NCI-H1694 treated with DMSO at 0.1 percent for 48 hours (cell line): ENCODE measurements at places on chromosomes 12 and 14.

- DNase-seq: no peak
Observed at GRCh38 chr12:4293299-4293965, 19.9 kb downstream of the CCND2 start.

DNA sequence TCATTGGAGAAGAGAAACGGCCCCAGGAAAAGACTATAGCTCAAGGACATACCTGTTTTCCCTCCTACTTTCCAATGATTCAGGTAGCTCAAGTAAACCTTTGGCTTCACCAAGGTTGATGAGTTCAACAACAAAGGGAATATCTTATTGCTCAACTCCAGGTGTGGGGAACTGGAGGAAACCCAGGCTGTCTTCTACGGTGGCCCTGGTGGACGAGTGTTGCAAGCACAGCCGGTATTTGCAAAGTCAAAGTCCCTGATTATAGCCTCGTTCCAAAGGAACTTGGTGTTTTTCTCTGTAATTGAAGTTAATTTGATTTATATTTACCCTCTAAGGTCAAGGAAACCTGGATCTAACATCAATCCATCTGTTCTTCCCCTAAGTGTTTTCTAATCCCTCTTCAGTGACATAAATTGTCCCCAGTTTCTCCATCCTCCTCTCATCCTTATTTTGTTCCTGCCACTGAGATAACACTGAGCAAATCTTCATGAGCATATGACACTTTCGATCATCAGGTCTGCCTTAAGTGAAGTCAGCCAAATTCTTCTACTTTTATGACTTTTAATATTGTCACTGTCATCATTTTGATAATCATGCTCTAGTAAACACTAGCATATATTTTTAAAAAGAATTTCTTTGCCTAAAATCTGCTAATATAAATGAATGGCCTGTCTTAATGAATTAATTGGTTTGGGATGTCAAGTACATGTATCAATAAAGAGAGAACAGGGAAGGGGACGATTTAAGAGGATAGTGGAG lies 174.6 kb upstream of the TBX3 start:
- DNase-seq: no peak

DNA sequence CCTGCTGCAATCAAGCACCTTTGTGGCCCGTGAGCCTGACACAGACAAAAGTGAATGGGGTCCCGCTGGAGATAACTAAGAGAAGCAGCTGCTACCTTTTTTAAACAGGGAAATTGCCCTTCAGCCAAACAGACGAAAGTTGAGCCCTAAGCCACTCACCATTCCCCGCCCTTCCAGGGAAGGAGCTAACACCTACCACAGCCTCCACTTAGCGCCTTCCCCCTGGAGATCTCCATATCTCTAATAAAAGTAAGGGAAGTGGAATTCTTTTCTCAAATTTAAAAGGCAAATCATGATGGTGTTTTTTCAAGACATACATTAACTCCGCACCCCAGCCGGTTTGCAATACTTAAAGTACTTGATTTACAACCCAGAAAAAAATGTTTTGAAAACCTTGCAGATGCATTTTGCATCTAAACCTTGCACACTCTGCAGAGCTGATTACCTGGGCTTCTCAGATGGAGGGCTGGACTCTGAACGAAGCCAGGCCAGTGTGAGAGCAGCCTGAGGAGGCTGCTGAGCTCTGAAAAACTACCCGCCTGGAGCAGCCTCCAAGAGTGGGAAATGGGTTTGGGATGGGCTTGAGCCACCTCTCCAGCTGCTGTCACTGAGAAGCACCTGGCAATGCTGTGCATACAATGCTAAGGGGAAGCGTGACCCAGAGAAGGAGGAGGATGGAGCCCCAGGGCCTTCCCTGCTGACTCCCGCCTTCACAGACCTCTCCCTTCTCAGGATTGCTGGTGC lies 10.0 kb downstream of the NUAK1 start:
- DNase-seq: no peak

DNA sequence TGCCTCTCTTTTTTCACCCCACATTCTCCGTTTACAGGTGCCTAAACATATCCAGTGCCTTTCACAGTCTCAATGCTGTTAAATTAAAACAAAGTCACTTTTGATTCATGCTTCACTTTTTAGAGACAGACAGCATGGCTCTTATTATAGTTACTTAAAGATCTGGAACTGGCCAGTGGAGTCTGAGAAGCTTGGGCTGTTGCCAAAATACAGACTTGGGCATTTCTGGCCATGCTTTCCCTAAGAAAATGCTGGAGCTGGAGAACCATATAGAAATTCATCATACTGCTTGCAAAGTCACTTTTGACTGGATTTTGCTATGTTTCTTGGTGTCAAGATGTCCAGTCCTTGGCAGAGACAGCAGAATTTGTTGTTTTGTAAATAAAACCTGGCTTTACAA lies 12.2 kb upstream of the GPR68 start:
- DNase-seq: no peak

DNA sequence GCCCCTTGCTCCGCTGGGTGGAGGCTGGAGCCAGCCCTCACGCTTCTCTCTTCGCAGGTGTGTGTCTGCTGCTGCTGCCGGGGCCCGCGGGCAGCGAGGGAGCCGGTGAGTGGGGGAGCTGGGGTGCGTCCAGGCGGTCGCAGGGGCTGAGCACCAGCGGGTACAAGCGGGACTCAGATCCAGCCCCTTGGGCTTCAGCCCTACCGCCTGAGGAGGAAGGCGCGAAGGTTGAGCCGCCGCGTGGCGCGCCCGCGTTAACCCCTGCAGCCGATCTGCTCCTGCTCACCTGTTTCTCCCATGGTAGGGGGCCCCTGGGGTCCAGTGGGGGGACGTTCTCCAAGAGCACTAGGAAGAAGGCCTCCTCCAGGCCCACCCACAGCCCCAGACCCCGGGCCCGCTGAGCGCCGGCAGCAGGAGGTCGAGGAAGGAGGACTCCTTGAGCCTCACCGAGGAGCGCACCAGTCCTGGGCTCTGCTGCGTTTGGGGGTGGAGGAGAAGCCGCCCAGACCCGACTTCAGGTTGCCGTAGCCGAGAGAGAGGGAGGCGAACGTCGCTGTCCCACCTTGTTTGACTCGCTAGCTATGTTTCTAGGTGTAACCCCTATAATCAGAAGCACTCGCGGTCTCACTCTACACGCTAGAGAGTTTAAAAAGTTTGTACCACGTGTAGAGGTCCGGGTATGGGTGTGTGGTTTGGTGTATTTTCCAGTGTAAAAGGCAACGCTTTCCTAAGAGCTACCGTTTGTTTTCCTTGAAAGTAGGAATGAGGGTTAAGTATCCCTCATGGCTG lies 834 bp downstream of the COCH start:
- DNase-seq: no peak

DNA sequence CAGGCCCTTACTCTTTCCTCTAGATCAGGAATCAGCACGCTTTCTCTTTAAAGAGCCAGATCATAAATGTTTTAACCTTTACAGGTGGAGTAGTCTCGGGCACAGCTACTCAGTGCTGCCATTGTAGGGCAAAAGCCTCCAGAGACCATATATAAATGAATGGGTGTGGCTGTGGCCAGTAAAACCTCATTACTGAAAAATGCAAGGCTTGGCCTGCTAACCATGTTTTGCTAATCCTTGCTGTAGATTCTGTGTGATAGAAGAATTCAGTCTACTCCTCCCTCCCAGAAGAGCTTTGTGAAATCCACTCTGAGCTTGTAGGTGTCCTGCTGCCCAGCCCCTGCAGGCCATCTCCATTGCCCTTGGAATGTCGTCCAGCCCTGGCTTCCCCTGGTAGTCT lies 58.1 kb downstream of the HSP90AA1 start:
- DNase-seq: no peak

- DNase-seq: no peak
Observed at GRCh38 chr14:64992328-64992885, 5.7 kb downstream of the FNTB start.

- DNase-seq: no peak
Observed at GRCh38 chr12:100801320-100801719, 6.7 kb downstream of the ANO4 start.

- DNase-seq: no peak
Observed at GRCh38 chr14:95486875-95487668, 29.4 kb downstream of the SYNE3 start.

DNA sequence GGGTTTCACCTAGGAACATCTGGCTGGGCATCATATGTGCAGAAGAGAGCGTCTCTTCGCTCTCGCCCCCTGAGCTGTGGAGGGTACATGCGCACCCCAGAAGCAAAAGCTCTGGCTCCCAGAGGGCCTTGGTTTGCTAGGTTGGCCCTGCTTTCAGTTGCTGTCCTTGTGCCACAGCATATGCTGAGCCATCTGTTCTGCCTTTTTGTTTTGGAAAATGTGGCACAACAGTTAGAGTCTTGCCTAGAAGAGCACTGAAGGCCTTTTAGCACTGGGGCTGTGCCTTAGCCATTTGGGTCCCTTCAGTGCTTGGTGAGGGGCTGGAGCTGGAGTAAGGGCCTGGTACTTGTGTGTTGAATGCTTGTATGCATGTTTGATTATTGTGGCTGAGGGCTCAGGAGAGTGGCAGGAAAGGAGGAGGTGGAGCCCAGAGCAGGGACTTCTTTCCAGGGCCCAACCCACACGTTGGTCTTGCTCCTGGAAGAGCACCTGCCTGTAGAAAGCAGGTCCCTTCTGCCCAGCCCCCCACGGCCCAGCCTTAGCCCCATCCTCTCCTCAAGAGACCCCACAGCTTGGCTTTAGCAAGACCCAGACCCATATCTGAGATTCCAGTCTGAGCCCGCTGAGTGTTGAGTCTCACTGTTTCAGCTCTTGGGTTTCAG lies 113.7 kb downstream of the SLC25A47 start:
- DNase-seq: peak; percentile 100

DNA sequence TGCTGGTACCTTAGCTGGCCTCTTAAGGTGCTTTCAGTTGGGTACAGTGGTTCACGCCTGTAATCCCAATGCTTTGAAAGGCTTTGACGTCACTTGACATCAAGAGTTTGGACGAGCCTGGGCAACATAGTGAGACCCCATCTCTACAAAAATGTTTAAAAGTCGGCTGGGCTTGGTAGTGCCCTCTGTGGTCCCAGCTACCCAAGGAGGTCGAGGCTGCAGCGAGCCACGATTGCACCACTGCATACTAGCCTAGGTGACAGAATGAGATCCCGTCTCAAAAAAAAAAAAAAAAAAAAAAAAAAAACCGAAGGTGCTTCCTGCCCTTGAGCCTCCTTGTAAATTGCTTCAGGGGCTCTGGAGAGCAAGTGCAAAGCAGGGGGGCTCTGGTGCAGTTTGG lies 50.0 kb downstream of the ACACB start:
- DNase-seq: no peak

GRCh38 chr14:90755661-90756304 lies 60.4 kb downstream of the TTC7B start:
- DNase-seq: no peak

DNA sequence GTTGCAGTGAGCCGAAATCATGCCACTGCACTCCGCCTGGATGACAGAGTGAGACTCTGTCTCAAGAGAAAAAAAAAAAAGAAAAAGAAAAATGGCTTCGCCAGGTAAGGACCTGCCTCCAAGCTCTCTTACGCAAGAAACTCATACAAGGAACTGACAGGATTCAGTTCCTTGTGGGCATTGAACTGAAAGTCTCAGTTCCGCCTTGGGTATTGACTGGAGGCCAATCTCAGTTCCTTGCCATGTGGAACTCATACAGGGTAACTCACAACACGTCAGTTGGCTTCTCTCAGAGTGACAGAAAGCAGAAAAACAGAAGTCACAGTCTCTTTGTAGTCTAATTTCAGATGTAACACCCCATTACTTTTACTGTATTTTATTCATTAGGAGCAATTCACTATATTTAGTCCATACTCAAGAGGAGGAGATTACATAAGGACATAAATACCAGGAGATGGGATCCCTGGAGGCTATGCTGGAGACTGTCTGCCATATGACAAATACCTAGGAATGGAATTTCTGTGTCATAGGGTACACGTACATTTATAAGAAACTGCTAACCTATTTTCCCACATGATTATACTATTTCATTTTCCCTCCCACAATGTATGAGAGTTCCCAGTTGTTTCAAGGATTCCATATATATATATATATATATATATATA lies 11.4 kb upstream of the NOPCHAP1 start:
- no peak for DNase-seq

DNA sequence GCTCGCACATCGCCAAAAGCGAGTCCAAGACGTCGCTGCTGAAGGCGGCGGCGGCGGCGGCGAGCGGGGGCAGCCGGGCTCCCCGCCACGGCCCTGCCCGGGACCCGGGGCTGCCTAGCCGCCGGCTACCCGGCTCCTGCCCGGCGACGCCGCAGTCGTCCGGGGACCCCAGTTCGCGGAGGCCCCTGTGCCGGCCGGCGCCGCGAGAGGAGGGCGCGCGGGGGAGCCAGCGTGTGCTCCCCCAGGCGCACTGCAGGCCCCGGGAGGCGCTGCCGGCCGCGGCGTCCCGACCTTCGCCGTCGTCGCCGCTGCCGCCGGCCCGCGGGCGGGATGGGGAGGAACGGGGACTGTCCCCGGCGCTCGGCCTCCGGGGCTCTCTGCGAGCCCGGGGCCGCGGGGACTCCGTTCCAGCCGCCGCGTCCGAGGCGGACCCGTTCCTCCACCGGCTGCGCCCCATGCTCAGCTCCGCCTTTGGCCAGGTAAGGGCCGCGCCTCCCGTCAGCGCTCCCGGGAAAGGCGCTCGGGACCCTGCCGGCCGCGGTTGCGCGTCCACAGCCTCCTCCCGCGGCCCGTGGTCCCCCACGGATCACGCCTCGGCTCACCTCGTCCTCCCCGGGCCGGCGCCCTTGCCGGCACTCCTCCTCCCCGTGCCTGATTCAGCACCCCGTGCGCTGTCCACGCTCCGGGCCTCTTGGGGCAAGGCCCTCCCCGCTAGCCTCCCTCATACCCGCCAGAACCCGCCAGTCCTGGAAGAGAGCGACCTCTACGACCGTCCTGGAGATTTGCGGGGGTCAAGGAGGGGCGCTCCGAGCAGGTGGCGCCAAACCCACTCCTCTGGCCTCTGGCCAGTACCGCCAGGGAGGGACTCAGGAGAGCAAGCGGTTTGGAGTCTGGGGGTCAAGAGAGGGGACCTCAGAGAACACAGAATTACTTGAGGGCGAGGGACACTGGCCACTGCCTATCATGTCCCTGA lies 721 bp downstream of the CABP1 start:
- DNase-seq: no peak
